HS-5 (cell line): ENCODE measurements at places on chromosomes 12 and 14.
A peak's percentile ranks its signal among the peaks of the same experiment; 100 is the strongest.

- no peak for DNase-seq
Observed at GRCh38 chr12:49028666-49029275, 10.2 kb upstream of the PRKAG1 start.

DNA sequence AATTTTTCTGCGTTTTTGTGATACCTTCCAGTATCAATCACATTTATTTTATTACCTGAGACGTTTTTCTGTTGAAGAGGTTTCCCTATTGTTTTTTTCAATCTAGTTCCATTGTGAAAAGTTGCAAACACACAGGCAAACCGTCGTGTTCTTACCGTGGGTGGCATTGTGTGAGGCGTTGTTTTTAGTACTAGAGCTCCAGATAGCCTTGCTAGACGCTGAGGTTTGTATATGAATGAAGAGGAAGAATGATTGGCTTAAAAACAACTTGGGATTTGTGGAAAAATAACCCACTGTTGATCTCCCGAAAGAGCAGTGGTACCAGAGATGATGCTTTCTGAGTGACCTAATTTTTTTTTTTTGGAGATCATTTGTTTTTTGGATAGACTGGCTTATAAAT, 1.0 kb downstream of the SOCS4 start:
- DNase-seq: no peak

- DNase-seq: no peak
Observed at GRCh38 chr12:42275499-42275898, 37.5 kb upstream of the YAF2 start.

GRCh38 chr14:40164083-40164482, 731.9 kb upstream of the FBXO33 start:
- DNase-seq: no peak

DNA sequence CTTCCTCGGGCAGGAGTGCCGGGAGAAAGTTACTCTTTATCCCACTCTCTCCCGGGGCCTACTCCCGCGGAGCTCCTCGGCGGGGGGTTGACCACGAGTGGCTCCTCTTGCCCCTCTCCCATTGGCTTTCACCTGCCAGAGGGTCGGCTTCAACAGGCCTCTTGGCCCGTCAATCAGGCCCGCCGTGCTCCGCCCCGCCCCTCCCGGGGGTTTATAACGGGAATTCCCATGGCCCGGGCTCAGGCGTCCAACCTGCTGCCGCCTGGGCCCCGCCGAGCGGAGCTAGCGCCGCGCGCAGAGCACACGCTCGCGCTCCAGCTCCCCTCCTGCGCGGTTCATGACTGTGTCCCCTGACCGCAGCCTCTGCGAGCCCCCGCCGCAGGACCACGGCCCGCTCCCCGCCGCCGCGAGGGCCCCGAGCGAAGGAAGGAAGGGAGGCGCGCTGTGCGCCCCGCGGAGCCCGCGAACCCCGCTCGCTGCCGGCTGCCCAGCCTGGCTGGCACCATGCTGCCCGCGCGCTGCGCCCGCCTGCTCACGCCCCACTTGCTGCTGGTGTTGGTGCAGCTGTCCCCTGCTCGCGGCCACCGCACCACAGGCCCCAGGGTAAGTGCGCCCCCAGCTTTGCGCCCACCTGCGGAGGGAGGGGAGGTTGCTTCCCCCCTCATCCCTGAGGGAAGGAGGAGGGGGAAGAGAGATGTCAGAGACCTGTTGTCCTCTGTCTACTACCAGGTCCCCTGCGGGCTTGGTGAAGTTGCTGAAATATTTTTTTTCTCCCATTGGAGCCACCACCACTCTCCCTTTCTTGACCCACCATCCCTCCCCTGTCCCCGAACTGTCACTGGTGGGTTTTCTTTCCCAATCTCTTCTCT, at the start of gene SMOC1:
Gene SMOC1 (plus strand): TSS at position 242 of the 869 bp plus-strand sequence. CDS start 263 bp downstream, at position 505.
- DNase-seq: no peak

GRCh38 chr14:45793081-45793480, 540.1 kb upstream of the MIS18BP1 start:
- no peak for DNase-seq

GRCh38 chr12:69898236-69898635, 73.2 kb downstream of the MYRFL start:
- peak; percentile 32 for DNase-seq
